ENCODE measurements at places on chromosomes 7 and 10. TPM values are rescaled to one million over a fixed set of nuclear protein-coding genes. Genes with fewer than 3 reads are reported as not detected.

- DNase-seq: no peak
These were observed 25.1 kb downstream of the PRKAG2 start for GRCh38 chr7:151851782-151852181.

- no peak for DNase-seq
These were observed 832.1 kb downstream of the CNTNAP2 start for GRCh38 chr7:146948703-146949102.

- no peak for DNase-seq
These were observed 59.4 kb downstream of the SHH start for GRCh38 chr7:155752756-155753445.

DNA sequence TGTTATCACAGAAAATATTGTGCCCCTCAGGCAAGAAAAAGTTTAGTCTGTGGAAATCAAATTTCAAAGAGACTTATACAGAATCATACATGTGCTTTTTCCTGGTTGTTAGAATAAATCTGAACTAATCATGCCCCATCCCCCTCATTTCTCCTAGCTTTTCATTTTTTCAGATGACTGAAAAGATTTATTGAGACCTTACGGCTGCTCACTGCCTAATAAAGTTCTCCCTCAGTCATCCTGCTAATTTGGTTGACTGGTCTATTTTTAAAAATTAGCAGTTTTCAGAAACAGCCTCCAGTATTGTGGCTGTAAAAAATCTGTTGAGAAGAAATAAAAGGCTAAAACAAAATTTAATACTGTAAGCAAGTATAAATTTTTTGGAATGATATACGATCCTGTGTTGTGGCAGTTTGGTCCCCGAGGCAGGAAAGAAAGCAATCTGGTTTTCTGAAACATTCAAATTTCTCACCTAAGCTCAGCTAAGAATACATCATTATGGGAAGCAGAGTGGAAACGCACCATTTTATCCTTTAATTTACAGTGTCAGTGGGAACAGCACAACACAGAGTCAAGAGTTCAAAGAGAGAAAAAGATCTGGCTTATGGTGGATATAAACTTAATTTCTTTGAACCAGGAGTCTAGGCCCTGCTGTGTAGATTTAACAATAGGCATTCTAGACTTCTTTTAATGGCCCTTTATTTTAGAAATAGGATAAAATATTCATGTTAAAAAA, 144.4 kb downstream of the KCND2 start:
- no peak for DNase-seq

DNA sequence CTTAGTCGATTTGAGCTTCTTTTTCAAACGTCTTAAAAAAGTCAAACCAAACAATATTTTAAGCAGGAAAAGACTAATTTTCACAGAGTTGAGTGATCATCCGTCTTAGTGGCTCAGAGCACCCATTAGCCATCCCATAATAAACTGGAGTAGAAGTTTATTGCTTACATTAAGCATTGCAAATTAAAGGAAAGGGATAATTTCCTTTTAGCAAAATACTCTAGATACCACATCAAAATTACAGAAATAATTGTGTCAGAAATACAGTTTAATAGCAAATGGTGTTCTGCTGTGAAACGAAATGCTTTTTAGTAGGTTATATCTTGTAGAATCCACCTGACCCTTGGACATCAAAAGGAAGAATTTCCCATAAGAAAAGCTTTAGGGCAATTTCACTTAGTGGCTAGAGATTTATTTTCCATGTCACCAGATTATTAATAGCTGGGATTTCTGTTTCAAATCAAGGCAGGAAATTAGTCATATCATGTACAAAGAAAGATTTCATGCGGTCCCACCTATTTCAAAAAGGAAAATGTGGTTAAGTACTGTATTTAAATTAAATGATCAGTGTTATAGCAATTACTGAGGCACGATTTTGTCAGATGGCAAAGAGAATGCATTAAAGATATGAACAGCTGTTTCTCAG, 96.2 kb downstream of the NPTX2 start:
- DNase-seq: no peak

DNA sequence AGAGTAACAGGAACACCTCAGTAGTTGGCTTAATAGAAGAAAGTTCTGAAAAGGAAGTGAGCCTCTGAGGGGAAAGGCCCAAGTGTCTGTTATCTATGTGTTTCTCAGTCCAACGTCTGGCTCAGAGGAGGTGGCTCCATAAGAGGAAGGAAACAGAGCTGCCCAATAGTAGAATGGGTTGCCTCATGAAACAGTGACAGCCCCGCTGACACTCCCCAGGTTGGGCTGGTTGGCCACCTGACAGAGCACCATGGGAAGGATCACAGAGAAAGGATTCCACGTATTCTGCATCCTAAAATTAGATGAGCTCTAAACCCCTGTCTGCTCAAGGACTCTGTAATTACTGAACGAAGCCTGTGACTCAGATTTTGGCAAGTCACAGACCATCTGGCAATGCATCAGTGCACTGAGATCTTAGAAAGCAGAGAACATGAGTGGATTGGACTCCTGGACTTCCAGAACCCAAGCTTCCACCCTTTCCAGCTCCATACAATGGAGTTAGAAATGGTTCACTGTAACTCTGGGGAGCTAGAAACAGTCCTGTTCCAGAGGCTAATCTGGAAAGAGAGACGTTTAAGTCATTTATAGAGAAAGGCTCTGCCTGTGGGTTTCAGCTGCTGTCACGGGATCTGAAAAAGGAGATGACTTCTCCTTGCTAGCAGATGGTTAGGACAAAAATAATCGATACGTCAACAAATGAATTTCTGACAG, 2.9 kb downstream of the PKD2L1 start:
- no peak for DNase-seq

- no peak for DNase-seq
These were observed 228.7 kb downstream of the FRMD4A start for GRCh38 chr10:14102056-14102455.

DNA sequence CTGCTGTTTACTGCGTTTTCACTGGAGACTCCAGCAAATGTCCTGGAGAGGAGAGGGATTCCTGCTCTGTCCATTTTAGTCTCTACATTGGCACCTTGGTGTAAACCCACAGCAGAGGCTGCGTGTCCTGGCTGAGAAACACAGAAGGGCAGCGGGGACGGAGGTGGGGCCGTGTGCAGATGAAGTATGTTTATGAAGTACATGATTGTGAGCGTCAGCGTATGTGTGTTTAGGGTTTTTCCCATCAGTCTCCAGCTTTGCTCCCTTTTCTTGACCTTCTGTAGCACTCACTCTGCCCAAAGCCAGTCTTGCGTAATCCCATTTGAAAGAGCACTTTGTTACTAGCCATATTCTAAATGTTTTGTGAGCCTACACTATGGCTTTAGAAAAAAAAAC, 750.7 kb upstream of the SORCS1 start:
- DNase-seq: no peak

DNA sequence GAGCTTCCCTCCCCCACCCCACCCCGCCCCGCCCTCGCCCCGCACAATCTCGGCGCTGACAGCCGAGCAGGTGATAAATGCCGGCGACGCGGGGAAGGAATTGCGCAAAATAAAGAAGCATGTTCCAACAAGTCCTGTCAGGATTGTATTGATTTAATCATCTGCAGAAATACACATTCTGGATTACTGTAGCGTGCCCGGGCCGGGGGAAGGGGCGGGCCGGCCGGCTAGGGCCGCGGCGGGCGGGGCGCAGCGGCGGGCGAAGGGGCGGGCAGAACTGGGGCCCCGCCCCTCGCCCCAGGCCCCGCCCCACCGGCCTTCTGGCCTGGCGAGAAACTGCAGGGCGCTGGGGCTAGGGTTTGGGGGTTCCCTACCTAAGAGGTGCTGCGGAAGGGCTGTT, 88.9 kb upstream of the PAX2 start:
- no peak for DNase-seq

GRCh38 chr7:104327534-104327933, 869 bp upstream of the LHFPL3 start:
- DNase-seq: no peak

MCM10 gene
- 2.2 TPM for total RNA-seq

TMEM229A gene
- not detected for total RNA-seq

CALN1 gene
- not detected for total RNA-seq
